ENCODE measurements at places on chromosomes 6 and 20. TPM values are rescaled to one million over a fixed set of nuclear protein-coding genes. Genes with fewer than 3 reads are reported as not detected.

The NKX2-2 gene
- not detected for total RNA-seq

GRCh38 chr6:44171899-44172546, 13.4 kb downstream of the CAPN11 start:
- no peaks in the 10 kb centered on the region for H3K36me3 ChIP-seq
- no peak for DNase-seq
- no peaks in the 10 kb centered on the region for H3K27me3 ChIP-seq
- H3K27ac ChIP-seq, result no peak overlapping the region
- H3K4me3 ChIP-seq, result no peak overlapping the region
- H3K4me1 ChIP-seq, result peaks cover 7% of the 10 kb centered on the region

The SH3BGRL2 gene
- 9.6 TPM for total RNA-seq

GRCh38 chr6:25173951-25174474, 105.2 kb upstream of the CARMIL1 start:
- H3K27ac ChIP-seq, result no peak overlapping the region
- no peak overlapping the region for H3K4me3 ChIP-seq
- no peaks in the 10 kb centered on the region for H3K4me1 ChIP-seq
- no peaks in the 10 kb centered on the region for H3K27me3 ChIP-seq

GRCh38 chr6:150672800-150673199, 73.1 kb downstream of the PLEKHG1 start:
- peaks cover 12% of the 10 kb centered on the region for H3K4me1 ChIP-seq
- H3K27me3 ChIP-seq, result no peaks in the 10 kb centered on the region
- H3K27ac ChIP-seq, result no peak overlapping the region
- H3K36me3 ChIP-seq, result no peaks in the 10 kb centered on the region

- no peaks in the 10 kb centered on the region for H3K4me1 ChIP-seq
- no peaks in the 10 kb centered on the region for H3K27me3 ChIP-seq
- no peak overlapping the region for H3K4me3 ChIP-seq
- no peak for DNase-seq
- no peaks in the 10 kb centered on the region for H3K36me3 ChIP-seq
Measured at GRCh38 chr6:12275107-12275506, 15.1 kb upstream of the EDN1 start.

- no peaks in the 10 kb centered on the region for H3K4me1 ChIP-seq
- H3K27ac ChIP-seq, result no peak overlapping the region
- no peaks in the 10 kb centered on the region for H3K36me3 ChIP-seq
- no peak for DNase-seq
Measured at GRCh38 chr6:25922301-25922700, 8.2 kb downstream of the SLC17A2 start.

DNA sequence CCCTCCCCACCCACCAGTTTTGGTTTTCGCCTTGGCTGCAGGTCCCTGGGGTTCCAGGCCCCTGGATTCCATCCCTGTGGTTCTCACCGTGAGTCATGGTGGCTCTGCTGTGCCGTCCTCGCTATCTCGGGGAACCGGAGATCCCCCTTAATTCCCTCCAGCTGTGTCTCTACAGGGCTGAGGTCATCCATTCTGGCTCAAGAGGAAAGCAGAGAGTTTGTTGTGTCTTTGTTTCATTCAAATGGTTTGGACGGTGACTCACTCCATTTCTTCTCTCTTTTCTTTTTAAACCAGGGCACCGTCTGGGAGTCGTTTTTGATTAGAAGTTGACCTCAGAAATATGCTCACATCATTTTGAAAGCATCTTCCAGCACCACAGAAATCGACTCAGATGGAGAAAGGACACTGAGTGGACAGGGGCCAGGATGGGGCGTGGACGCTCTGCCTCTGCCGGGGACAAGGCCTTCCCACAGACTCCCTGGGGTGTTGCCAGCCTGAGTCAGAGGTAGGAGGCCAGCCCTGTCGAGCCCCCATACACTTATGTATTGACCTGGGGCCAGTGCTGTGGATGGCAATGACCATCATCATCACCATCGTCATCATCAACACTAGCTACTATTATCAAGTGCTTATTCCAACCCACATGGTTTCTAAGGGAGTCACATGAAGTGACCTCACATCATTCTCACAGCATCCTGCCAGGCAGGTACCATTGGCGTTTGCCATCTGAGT, 176.2 kb downstream of the NFATC2 start:
- no peak overlapping the region for H3K4me3 ChIP-seq
- no peaks in the 10 kb centered on the region for H3K27me3 ChIP-seq
- H3K36me3 ChIP-seq, result no peaks in the 10 kb centered on the region
- DNase-seq, result no peak
- no peaks in the 10 kb centered on the region for H3K4me1 ChIP-seq

- no peak for DNase-seq
- H3K4me1 ChIP-seq, result no peaks in the 10 kb centered on the region
- no peaks in the 10 kb centered on the region for H3K27me3 ChIP-seq
- H3K27ac ChIP-seq, result no peak overlapping the region
- no peak overlapping the region for H3K4me3 ChIP-seq
Measured at GRCh38 chr20:59016795-59017492, 2.3 kb upstream of the TUBB1 start.

DNA sequence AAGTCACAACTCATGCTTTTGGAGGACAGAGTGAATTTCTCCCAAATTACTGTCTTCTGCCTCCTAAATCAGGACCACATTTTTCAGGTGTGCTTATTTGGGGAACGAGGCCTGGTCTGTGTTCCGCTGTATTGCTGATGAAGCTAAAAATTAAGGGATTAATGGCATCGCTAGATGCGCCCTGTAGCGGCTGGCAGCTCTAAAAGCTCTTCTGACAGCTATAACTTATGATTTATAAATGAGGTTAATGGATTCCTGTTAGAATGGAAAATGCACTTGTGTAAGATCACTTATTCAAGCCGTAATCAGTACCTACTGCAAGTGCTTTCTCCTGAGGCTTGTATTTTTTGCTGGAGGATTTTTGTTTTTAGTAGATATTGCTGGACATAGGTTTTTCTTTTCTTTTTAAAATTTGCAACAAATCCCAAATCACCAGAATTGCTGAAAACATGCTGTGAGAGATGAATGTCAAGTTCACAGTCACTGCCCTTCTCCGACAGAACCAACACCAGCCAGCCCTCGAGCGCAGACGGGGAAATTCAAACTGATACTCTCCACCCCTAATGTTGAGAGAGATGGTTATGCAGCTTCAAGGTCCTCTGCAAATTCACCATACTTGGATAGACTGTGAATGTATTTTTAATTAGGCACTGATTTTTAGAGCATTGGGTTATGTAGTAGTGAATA, 49.1 kb downstream of the AKAP12 start:
- DNase-seq, result no peak
- no peak overlapping the region for H3K4me3 ChIP-seq
- no peaks in the 10 kb centered on the region for H3K36me3 ChIP-seq
- no peak overlapping the region for H3K27ac ChIP-seq

The BAG2 gene
- total RNA-seq, result 7.4 TPM

DNA sequence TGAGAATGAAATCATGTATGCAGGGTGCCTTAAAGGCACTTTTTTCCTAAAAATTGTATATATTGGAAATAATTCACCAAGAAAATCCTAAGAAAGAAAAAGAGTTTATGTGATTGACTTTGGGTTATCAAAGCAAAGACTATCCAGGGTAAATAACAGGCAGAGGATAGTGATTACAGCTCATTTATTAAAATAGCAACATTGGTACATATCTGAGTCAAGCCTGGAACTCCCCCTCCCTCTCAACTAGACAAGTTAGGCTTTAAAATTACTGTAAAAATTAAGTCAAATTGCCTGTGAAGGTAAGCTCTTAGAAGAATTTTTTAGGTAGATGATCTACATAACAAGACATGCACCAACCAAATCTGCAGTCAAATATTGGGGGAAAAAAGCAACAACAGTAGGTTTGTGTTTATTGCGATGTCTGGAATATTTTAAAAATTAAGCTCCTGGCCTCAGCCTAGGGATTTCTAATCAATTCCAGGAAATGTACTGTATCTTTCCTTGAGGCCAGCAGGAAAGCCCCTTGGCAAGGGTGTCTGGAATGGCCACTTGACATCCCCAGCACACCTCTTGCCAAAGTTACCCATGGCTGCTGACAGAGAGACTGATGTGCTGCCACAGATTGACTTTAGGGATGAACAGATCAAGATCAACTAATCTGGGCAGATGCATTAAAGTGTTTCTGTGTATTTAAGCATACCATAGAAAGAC, 31.2 kb upstream of the HBS1L start:
- no peaks in the 10 kb centered on the region for H3K4me1 ChIP-seq
- DNase-seq, result no peak
- H3K36me3 ChIP-seq, result no peaks in the 10 kb centered on the region

The MATN4 gene
- not detected for total RNA-seq

The ANKRD66 gene
- not detected for total RNA-seq

All from gastrocnemius medialis (tissue), 4 donors.